Stimulated activated CD8-positive, alpha-beta memory T cell treated with anti-CD3 and anti-CD28 coated beads, Interleukin-7, amount 100 ng/mL, for 4 hours (primary cell): ENCODE measurements at places on chromosomes 4 and X.
A peak's percentile ranks its signal among the peaks of the same experiment; 100 is the strongest.

DNA sequence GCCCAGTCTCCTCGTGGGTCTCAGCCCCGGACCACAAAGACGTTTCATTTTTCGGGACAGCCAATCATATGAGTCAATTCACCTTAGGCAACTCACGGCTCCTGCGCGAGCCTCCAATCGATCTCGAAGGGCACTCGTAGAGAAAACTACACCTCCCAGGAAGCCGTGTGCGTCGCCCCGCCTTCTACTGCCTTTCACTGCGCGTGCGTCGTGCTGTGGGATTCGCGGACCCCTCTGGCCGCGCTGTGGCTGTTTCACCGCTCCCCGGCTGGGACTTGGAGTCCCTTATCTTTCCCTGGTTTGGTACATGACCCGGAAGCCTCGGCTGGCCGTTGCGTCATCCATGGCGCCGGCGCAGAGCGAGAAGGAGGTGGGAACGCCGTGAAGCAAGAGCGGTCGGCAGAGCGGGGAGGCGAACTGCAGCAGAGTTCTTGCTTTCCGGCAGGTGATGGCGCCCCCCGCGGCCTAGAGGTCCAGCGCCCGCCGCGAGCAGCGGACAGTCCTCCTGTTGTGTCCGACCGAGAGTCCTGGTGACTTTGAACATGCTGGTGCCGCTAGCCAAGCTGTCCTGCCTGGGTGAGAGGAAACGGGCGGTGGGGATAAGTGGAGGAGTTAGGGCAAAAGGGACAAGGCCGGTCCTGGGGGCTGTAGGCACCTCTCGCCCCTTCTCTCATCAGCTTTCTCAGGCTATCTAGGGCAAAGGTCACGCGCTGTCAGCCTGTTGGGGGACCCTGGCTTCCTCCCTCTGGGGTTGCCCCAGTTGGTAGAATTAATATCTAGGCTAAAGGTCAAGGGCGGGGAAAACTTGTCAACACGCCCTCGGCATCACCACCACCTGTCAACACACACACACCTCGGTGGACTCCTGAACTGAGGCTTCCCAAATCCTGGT is at the start of gene ETFDH:
TSS of gene ETFDH (plus strand) at position 382 of the 892 bp plus-strand sequence. CDS start at position 543, 161 bp downstream.
- DNase-seq = peak; percentile 98

DNA sequence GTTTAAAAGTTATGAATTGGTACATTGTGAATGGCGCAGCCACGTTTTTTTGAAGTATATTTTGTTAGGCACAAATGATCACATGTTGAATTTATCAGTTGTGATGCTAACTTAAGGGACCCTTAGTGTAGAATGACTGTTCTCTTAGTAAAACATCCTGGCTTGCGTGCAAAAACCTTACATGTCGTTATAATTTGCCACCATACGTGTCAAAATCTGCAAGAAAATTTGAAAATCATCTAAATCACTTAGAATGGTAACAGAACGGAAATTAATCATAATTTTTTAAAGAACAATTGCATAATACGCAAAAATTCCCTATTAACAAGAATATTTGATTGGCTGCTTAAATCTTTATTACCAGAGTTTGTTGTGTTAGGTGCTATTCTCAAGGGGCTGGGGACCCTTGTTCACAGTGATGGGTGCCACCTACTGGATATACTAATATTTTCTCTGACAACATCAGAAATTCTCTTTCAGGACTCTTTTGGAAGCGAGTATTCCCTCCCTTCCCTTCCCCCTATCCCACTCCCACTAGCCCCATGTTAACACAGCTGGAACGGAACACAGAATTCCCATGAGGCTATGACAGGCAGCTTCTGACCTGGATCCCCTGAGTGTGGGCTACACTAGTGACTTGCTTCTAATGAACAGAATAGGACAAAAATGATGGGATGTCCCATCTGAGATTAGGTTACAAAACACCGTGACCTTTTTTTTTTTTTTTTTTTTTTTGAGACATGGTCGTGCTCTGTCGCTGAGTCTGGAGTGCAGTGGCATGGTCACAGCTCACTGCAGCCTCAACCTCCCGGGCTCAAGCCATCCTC is 71.8 kb downstream of the SUPT20HL2 start:
- DNase-seq = no peak

GRCh38 chrX:143171703-143172102 is 146.0 kb downstream of the SPANXN4 start:
- no peak for DNase-seq

DNA sequence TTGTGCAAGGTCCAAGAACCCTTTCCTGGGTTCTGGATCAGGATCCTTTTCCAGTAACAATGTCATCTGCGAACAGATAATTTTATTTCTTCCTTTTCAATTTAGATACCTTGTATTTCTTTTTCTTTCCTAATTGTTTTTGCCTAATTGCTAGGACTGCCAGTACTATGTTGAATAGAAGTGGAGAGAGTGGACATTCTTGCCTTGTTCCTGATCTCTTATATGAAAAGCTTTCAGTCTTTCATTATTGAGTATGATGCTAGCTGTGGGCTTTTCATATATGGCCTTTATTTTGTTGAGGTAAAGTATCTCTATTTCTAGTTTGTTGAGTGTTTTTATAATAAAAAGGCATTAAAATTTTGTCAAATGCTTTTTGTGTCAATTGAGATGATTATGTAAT is 42.2 kb upstream of the SPP1 start:
- no peak for DNase-seq

GRCh38 chr4:4560642-4561041 is 18.8 kb upstream of the STX18 start:
- no peak for DNase-seq

DNA sequence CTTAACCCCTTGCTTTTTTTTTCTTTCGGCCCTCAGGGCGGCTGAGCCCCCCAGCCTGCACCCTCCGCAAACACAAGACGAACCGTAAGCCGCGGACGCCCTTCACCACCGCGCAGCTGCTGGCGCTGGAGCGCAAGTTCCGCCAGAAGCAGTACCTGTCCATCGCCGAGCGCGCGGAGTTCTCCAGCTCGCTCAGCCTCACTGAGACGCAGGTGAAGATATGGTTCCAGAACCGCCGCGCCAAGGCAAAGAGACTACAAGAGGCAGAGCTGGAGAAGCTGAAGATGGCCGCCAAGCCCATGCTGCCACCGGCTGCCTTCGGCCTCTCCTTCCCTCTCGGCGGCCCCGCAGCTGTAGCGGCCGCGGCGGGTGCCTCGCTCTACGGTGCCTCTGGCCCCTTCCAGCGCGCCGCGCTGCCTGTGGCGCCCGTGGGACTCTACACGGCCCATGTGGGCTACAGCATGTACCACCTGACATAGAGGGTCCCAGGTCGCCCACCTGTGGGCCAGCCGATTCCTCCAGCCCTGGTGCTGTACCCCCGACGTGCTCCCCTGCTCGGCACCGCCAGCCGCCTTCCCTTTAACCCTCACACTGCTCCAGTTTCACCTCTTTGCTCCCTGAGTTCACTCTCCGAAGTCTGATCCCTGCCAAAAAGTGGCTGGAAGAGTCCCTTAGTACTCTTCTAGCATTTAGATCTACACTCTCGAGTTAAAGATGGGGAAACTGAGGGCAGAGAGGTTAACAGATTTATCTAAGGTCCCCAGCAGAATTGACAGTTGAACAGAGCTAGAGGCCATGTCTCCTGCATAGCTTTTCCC is 3.4 kb downstream of the MSX1 start:
- DNase-seq = no peak

DNA sequence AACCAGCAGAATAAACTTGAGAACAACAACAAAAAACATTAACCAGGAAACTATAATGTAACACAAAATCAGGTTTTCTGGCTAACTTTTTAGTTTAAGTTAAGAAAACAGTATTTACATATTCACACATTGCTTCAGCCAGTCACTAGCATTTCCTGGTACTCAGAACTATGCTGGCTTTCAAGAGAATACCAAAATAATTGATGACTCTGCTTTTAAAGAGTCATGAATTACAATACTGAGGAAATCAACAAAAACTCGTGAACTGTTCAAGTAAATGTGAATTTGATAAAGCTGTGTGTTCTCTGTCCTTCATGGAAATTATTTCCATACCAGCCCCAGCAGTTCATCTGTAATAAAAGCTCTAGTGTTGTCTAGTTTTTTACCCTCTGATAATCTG is 27.4 kb downstream of the PRSS12 start:
- no peak for DNase-seq

DNA sequence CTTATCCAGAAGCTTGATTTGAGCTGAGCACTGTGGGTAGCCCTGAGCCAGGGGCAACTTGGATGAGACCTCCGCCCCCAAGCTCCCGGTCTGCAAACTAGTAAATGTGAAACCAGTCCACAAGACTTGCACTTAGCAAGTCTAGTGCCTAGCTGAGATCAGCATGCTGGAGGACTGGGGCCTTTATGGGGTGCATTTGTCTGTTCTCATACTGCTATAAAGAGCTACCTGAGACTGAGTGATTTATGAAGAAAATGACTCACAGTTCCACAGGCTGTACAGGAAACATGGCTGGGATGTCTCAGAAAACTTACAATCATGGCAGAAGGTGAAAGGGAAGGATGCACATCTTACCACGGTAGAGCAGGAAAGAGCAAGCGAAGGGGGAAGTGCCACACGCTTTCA is 42.1 kb upstream of the HOPX start:
- DNase-seq = no peak

DNA sequence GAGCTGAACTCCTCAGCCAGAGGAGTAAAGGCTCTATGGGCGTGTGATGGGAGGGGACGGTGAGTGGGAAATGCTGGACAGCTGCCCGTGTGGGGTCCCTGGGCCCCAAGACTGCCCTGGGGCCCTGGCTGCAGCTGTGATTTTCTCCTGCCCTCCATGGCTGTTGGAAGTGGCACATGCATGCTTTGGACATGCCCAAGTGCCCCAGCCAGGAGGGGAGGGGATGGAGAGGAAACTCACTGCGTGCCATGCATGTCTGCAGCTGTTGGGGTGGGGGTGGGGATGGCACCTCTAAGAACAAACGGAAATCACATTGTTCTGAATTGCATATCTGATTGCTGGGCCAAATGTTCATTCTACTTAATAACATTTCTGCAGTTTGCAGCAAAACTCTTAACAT is 52.4 kb downstream of the MID2 start:
- no peak for DNase-seq

DNA sequence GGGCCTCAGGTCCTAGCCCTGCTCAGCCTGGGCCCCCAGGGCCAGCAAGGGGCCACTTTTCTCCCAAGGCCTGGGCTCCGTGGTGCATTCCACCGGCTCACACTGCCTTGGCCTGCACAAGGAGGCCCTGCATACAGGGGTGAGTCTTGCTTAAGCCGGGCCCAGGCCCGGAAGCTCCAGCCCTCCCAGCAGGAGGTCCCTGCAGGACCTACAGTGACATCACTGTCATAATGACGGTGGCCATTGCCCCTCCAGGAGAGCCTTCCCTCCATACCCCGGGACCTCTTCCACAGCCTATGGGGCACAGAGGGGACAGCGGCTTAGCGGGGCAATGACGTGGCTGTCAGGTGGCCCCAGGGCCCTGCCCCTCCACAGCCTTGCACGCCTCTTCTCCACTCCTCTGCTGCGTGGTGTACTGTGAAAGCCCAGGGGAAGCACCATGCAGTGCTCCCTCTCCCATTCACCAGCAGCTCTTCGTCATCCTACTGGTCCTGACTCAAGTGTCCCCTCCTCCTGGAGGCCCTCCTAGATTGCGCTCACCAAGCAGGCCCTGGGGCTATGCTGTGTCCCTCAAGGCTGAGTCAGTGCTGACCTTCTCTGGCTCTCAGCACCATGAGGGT is 32.3 kb upstream of the AFAP1 start:
- no peak for DNase-seq

DNA sequence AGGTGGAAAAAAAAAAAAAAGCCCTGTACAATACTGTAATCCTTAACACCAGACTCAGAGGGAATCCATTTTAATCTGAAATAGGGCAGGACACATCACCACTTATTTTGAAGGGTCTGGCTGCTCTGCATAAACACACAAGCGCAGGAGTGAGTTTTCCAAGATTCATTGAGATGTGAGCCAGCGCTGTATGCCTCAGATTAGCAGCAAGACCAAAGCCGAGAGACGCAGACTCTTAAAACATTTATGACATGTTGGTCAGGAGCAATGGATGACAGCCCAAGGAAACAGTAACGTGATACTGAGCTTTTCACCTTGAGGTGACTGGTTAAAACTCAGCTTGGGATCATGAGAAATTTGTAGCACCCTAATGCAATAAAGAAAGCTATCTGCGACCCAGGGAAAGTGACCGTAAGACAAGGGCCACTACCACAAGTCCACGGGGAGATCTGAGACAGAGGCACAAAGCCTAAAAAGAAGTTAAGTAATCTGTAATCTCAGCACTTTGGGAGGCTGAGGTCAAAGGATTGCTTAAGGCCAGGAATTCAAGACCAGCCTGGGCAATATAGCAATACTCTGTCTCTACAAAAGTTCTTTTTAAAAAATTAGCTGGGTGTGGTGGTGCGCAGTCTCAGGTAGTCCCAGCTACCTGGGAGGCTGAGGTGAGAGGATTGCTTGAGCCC is 210.6 kb downstream of the COL25A1 start:
- DNase-seq = no peak

- no peak for DNase-seq
Measured at GRCh38 chr4:137861682-137862081, 329.4 kb upstream of the PCDH18 start.
